ENCODE measurements at places on chromosomes 7 and 10. TPM values are rescaled to one million over a fixed set of nuclear protein-coding genes. Genes with fewer than 3 reads are reported as not detected.

Gene COBL
- total RNA-seq, result 0.03 TPM

Gene PIK3AP1
- total RNA-seq, result 5.7 TPM

Gene PIP
- not detected for total RNA-seq

Gene PDE6C
- total RNA-seq, result not detected

GRCh38 chr10:11386044-11386443, 225.4 kb downstream of the USP6NL start:
- no peak for DNase-seq

GRCh38 chr7:29194594-29195427, at the start of gene CHN2:
TSS of gene CHN2 (plus strand) at chr7:29194775.
- peak; percentile 41 for DNase-seq

DNA sequence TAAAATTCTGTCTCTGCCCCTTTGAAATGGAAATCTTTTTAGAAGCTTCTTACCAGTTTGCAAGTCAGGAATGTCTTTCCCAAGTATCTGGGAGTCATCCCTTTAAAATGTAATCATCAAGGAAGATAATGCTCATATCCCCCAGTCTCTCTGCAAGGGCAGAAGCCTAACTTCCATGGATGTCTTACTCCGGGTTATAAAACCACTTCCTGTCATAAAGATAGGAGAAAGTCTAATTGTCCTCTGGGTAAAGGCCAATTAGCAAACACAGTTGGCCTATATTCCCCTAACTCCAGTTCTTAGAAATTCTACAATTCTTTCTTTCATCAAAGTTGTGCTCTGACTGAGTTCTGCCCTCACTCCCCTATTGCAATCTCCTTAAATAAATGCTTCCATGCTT, 1631.5 kb upstream of the LRRTM3 start:
- DNase-seq, result no peak

DNA sequence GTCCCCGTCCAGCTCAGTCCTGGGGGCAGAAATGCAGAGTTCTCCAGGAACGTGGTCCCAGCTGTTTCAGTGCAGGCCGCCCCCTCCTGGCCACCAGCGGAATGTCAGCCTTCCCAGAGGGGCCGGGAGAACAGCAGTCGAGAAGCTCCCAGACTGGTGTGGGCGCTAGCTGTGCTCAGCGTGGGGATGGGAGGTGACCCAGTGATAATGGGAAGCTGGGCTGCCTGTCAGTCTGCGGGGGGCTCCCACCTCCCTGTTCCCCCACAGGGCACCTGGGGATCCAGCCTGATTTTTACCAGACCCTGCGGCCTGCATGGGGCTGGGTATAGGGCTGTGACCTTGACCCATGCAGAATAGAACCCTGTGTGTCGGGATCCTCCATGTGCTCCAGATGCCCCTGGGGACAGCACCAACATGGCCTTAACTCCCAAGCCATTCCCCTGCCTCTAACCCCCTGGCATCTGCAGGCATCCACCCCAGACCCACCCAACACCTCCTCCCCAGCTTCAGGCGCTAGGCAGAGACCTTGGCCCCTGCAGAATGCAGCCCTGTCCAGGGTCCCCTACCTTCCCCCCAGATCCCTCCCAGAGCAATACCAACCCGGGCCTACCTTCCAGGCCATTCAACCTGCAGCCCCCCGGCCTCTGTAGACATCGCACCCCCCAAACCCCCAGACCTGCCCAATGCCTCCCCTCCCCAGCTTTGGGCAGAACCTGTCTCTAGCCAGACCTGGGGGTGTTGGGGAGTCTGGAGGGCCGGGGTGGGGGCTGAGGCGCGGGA, 880 bp upstream of the ELN start:
- DNase-seq, result peak; percentile 60

DNA sequence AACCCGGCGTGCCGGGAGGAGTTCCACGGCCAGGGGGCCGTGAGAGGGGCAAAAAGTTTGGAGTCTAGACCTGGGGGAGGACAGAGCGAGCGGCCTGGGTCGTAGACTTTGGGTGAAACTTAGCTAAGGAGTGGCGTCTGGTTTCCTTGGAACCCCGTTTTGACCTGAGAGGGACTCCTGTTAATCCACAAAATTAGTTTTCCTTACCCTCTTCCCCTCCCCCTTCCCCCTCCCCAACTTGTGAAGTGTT, 574 bp downstream of the MARCHF5 start:
- DNase-seq, result peak; percentile 5

GRCh38 chr7:142185069-142185468, 72.8 kb downstream of the PRSS58 start:
- DNase-seq, result no peak

- DNase-seq, result no peak
Observed at GRCh38 chr7:25820432-25821040, 331.5 kb upstream of the NFE2L3 start.

DNA sequence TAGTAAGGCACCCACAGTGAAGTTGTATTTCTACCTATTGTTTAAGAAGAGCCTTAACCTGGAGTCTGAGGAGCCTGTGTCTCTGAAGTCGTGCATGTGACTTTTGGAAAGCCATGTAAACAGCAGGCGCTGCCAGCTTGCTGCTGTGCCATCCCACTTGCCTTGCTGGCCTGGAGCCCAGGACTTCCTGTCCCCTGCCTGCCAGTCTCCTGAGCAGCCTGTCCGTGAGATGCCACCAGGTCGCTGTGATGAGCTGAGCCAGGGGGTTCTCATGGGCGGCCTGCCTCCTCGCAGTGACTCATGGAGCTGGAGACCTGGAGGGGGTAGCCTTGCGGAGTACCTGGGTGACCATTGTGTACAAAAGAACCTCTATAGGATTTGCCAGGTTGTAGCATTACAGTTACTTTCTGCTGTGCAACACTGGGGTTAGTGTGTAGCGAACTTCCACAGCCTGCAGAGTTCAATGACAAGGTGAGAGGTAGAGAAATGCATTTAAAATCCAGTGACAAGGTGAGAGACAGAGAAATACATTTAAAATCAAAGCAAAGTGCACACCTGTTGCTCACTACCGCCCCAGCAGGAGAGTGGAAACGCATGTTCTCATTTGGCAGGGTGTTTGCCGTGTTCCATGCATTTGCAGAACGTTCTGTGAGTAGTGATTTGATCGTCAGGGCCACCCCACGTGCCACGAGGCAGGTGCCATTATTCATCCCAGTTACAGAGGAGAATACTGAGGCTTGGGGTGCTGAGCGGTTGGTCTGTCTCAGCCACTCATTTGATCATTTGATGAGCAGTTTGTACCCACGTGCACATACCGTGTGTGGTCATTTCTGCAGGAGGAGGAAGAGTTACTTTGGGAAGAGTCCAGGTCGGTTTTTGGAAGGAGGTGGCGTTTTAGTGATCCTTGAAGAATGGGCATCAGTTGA, 36.6 kb upstream of the BHLHA15 start:
- DNase-seq, result no peak

DNA sequence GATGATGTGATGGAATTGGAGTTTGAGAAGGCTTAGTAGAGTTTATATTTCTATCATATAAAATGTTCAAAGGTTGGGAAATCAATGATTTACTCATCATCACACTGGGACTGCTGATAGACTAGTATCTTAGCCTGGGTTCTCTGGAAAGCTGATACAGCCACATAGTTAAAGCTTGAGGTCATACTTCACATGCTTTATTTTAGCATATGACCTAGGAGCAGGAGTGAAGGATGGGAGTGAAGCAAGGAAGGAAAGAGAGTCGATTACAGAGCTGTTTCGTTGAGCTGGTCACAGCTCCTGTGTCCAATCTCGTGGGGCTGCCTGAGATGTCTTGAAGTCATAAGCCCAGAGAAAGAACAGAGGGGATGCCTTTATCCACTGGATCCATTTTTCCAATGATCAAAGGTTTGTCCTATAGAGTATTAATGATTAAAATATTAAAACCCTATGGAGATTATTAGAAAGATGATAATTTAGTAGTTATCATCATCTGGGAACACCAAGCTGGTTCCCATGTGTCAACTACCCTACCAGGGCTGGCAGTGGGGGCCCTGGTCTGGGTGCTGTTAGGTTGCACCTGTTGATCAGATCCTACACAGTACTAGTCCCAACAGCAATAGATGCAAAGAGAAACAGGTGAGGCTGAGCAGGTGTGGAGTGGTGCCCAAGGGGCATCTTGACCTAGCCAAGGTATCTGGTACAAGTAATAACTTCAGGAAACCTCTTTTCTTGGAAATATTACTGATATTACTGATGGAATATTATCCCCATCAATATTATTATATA, 77.8 kb downstream of the BAMBI start:
- no peak for DNase-seq

DNA sequence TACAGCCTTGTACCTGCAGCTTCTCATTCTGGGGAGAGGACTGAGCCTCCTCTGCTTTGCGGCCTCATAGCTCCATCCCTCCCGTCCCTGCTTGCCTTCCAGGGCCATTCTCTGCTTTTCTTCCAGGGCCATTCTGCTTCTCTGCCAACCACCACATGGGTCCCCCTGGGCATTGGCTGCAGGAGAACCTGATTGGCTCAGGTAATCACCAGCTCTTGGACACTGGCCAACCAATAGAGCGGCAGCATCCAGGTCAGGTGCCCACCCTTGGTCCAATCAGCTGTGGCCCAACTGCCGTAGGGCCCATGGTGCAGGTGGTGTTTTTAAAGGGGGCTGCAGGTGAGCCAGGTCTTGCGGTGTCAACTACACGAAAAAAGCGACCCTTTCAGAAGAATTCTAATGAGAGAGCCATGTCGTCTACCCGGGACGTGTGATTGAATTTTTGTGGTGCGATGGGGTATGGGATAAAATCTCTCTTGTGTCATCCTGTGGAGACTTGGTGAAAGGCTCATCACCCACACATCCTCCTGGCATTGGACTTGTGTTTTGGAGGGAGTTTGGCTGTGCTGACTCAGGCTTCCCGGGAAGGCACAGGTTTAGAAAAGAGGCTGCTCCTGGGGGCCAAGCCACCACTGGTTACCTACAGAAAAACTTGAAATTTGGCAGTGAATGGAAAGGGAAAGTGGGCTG, 46.0 kb upstream of the PODXL start:
- DNase-seq, result no peak

DNA sequence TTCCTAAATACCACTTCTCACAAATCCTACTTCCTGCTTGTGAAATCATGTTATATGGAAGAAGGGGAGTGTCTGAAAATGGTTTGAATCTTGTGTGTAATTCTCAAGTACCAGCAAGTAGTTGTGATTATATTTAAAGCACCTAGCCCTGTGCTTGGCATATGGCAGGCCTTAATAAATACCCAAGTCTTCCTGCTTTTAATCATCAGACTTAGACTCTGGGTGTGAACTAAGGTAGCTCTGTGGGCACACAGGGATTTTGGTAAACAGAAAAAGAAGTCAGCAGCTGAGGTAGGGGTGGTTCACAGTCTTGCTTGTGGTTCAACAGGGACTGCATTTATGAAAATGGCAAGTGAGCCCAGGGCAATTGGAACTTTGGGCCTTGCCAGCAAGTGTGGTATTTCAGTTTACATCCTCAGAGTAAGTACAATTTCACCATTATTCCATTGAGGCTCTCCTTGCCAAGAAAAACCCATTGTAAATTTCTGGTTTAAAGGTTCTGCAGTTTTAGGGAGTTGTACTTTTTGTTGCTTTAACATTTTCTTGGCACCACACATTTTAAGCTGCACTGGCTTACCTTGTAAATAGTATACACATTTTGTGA, 215.5 kb downstream of the AUTS2 start:
- DNase-seq, result no peak

DNA sequence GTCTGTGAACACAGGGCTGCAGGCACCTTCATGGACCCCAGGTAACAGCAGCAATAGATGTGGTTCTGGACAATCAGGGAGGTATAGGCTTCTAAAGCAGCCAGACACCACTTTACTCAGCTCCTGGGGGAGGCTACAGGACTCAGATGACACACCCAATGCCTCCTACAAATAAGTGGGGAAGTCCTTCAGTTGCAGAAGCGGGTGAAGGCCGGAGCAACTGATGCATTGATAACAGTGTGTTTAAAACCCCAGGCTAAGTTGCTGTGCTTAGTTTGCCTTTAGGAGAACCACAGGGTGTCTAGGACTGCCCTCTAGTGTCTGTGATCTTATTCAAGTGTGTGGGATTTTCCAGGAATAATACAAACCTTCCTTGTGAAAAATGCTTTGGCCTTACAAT, 5.9 kb upstream of the ITGA8 start:
- DNase-seq, result no peak

GRCh38 chr7:28245123-28245878, 64.7 kb upstream of the JAZF1 start:
- DNase-seq, result no peak

GRCh38 chr10:83691791-83692596, 447.3 kb upstream of the GHITM start:
- no peak for DNase-seq

DNA sequence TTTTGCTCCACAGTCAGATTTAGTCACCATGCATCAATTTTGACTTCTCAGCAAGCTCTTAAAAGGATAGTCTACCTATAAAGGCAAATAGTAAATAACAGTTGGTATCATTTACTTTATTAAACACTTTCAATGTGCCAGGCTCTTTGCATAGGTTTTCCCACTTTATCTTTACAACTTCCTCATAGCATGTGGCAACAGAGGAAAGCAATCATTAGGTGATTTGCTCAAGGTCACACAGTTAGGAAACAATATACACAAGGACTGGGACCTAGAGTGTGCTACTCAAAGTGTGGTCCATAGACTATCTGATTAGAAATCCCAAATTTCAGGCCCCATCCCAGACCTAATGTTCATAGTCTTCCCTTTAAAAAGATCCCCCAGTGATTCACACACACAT, 212.3 kb downstream of the MTERF1 start:
- no peak for DNase-seq

- peak; percentile 4 for DNase-seq
Observed at GRCh38 chr10:31320550-31321211, 1.7 kb downstream of the ZEB1 start.

- no peak for DNase-seq
Observed at GRCh38 chr10:88181902-88182600, 318.6 kb downstream of the PTEN start.

DNA sequence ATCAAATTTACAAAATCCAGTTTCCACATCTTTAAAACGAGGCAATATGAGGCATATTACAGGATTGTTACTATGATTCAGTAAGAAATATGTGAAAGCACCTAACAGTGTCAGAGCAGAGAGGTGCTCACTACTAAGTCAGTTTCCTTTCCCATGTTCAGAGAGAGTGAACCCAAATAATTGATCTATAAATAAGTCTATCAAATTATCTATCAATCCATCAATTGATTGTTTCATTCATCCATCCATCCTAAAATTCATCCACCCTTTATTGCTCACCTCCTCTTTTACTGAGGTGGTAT, 340.8 kb downstream of the SUGCT start:
- no peak for DNase-seq

All from activated T-cell treated with anti-CD3 and anti-CD28 coated beads, Interleukin-2, amount 50 U/mL, for 4 hours (primary cell).